ENCODE measurements at places on chromosomes 12 and 14. TPM values are rescaled to one million over a fixed set of nuclear protein-coding genes. Genes with fewer than 3 reads are reported as not detected.

Gene MMP19
- total RNA-seq = not detected

- H3K27ac ChIP-seq = no peak overlapping the region
- no peak overlapping the region for H3K4me3 ChIP-seq
- H3K36me3 ChIP-seq = no peaks in the 10 kb centered on the region
- no peaks in the 10 kb centered on the region for H3K27me3 ChIP-seq
- H3K4me1 ChIP-seq = no peaks in the 10 kb centered on the region
- DNase-seq = no peak
Measured at GRCh38 chr12:46164186-46164761, 104.6 kb downstream of the SLC38A1 start.

Gene MARCHF9
- total RNA-seq = 40.8 TPM

Gene CPNE8
- total RNA-seq = 2.7 TPM

DNA sequence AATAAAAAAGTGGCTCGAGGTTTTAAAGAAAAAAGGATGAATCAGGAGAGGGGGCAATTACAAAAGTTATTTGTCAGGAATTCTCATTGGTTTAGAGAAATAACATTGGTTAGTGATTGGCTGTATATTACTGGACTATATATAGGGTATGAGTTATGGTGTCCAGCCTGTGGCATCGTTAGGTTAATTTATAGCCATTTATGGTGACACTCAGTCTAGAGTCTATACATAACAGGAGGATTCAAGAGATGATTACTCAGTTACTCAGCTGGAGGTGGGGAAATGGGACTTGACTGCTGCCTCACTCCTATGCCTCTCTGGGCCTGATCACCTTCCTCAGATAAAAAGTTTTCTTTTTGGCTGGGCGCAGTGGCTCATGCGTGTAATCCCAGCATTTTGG lies 25.6 kb upstream of the NFYB start:
- H3K4me3 ChIP-seq = no peak overlapping the region
- no peak overlapping the region for H3K27ac ChIP-seq
- no peaks in the 10 kb centered on the region for H3K27me3 ChIP-seq
- no peak for DNase-seq

GRCh38 chr14:92991536-92991935 lies 68.6 kb downstream of the CHGA start:
- no peaks in the 10 kb centered on the region for H3K4me1 ChIP-seq
- no peak overlapping the region for H3K27ac ChIP-seq
- no peaks in the 10 kb centered on the region for H3K27me3 ChIP-seq
- no peak overlapping the region for H3K4me3 ChIP-seq
- H3K36me3 ChIP-seq = peaks cover 22% of the 10 kb centered on the region

Gene GPD1
- total RNA-seq = 0.41 TPM

DNA sequence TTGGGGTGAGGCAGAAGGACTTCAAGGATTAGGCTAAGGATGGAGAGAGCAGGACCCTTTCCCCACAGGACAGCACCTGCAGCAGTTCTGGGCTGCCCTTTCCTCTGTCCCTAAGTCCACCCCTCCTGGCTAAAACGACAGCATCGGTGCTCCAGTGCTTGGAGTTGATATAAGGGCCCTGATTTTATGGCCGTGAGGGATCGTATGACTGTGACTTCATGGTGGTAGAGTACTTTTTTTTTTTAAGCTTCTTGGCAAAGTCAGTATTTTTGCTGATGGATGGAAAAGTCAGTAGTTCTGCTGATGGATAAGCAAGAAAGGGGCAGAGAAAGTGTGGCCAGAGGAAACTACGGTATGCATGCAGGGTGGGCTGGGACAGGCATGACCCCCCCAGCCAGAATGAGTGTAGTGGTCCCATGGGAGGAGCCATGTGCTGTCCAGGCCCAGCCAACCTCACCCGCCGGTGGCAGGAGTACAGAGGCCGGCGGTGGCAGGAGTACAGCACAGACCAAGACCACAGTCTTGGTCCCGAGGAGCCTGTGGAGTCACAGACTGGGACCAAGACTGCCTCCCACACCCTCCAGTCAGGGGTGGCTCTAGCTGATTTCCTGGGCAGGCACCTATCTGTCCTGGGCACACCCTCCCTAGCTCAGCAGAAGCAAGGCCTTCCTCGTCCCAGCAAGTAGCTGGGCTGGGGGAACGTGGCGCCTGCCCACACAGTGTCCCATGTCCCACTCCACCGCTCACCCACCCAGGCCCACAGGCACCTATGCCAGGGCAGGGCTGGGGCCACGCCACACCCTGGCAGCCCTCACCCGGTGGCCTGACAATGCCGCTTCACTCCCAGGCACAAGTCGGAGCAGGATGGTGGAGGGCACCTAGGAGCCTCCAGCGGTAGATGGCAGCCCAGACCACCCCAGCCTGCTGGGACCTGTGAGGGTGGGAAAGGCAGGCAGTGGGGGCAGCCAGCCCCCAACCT lies 46.3 kb downstream of the CCDC88C start:
- H3K27me3 ChIP-seq = no peaks in the 10 kb centered on the region
- no peak for DNase-seq
- H3K36me3 ChIP-seq = peaks cover 13% of the 10 kb centered on the region
- no peak overlapping the region for H3K4me3 ChIP-seq

GRCh38 chr14:30299915-30300314 lies 259.0 kb upstream of the G2E3 start:
- no peaks in the 10 kb centered on the region for H3K27me3 ChIP-seq
- H3K4me1 ChIP-seq = no peaks in the 10 kb centered on the region
- no peak overlapping the region for H3K4me3 ChIP-seq
- no peaks in the 10 kb centered on the region for H3K36me3 ChIP-seq
- no peak overlapping the region for H3K27ac ChIP-seq
- DNase-seq = no peak

GRCh38 chr14:60658909-60659585 lies 9.8 kb upstream of the SIX1 start:
- no peak overlapping the region for H3K4me3 ChIP-seq
- DNase-seq = no peak
- H3K27me3 ChIP-seq = peaks cover 76% of the 10 kb centered on the region
- H3K4me1 ChIP-seq = peaks cover 29% of the 10 kb centered on the region
- no peaks in the 10 kb centered on the region for H3K36me3 ChIP-seq

DNA sequence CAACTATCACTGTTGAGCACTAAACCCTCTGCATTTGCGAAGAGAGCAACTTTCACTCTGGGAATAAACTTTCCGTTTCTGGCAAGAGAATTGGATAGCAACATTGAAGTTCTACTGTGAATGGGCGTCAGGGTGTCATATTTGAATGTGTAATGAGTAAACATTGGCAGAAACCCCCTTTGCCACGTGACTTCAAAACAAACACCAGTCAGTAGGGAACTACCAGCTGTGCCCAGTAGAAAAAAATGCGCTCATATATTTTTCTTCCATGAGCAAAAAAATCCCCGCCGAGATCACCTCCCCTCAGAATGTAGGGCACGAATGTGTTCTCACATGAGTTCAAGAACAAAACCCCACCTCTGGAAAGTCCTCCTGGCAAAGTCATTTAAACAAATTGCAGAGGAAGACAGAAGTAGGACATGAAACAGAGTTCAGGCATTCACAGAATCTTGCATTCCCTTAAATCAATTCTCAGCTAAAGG lies 80.6 kb downstream of the BTG1 start:
- H3K4me1 ChIP-seq = peaks cover 10% of the 10 kb centered on the region
- H3K4me3 ChIP-seq = no peak overlapping the region
- DNase-seq = peak; percentile 15
- no peaks in the 10 kb centered on the region for H3K27me3 ChIP-seq

Gene ETFRF1
- 39.8 TPM for total RNA-seq

Gene MYRFL
- total RNA-seq = not detected

DNA sequence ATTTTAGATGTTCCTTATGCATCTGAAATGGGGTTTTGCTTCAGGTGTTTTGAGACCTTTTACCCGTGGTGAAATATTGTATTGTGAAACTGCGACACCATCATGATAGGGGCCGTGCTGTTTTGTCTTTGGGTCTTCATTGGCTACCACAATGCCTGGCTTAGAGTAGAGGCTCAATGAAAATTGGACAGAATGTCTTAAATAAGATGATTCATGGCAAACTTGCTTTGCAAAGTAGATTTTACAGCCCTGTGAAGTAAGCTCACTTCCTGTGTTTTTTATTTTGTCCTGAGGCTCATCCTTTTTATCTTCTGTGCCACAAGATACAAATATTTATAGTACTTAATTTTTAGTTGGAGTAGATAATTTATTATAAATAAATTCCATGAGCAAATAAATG lies 111.3 kb upstream of the FRMD6 start:
- no peak overlapping the region for H3K4me3 ChIP-seq
- DNase-seq = no peak
- H3K36me3 ChIP-seq = no peaks in the 10 kb centered on the region
- H3K4me1 ChIP-seq = no peaks in the 10 kb centered on the region
- no peak overlapping the region for H3K27ac ChIP-seq
- no peaks in the 10 kb centered on the region for H3K27me3 ChIP-seq

Gene PLD4
- 1.6 TPM for total RNA-seq

DNA sequence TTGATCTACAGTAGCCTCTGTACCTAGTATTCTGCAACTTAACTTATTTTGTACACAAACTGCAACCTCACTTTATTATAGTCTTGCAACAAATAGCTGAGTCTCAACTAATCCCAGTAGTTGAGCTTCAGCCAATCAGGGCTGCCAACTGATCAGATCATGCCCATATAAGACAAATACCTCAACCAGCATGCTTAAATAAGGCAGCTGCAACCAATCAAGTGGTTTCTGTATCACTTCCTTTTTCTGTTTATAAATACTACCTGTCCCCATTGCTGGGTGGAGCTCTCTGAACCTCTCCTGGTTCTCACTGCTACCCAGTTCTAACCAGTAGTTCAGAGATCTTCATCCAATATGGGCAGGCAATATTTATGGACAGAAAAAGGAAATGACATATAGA lies 248.5 kb upstream of the FBXO33 start:
- DNase-seq = no peak
- H3K4me1 ChIP-seq = peaks cover 5% of the 10 kb centered on the region
- no peak overlapping the region for H3K4me3 ChIP-seq
- H3K27ac ChIP-seq = no peak overlapping the region
- H3K27me3 ChIP-seq = no peaks in the 10 kb centered on the region

Gene FCF1
- total RNA-seq = 32.9 TPM

- H3K4me3 ChIP-seq = no peak overlapping the region
- no peak overlapping the region for H3K27ac ChIP-seq
- H3K36me3 ChIP-seq = no peaks in the 10 kb centered on the region
- H3K4me1 ChIP-seq = no peaks in the 10 kb centered on the region
Measured at GRCh38 chr12:88408823-88409222, 171.4 kb downstream of the KITLG start.

Gene GCH1
- 18.4 TPM for total RNA-seq

GRCh38 chr14:64303471-64303917 lies 9.3 kb upstream of the ESR2 start:
- no peak overlapping the region for H3K27ac ChIP-seq
- no peaks in the 10 kb centered on the region for H3K36me3 ChIP-seq
- DNase-seq = no peak
- no peaks in the 10 kb centered on the region for H3K4me1 ChIP-seq

Gene WSCD2
- total RNA-seq = not detected

Gene DAO
- not detected for total RNA-seq

DNA sequence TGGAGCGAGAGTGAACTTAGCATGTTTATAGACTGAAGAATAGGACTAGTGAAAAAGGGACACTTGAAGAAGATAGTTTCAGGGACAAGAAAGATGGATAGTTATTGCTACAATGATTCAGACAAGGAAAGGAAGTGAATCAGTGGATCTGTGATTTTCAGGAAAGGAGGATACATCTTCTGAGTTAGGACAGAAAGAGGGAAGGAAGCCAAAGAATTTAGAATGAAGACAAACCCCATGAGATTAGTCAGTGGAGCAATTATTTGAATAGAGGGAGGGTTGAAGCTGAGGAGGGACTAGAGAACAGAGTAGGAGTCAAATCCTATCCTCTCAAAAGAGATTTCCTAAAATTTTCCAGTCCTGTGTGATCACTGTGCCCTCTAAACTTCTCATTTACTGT lies 282.7 kb downstream of the AKAP6 start:
- DNase-seq = no peak
- H3K36me3 ChIP-seq = no peaks in the 10 kb centered on the region
- H3K27ac ChIP-seq = no peak overlapping the region

Gene OTX2
- not detected for total RNA-seq

GRCh38 chr14:100127853-100128455 lies 31.5 kb downstream of the DEGS2 start:
- DNase-seq = no peak
- H3K4me3 ChIP-seq = no peak overlapping the region
- no peaks in the 10 kb centered on the region for H3K4me1 ChIP-seq
- H3K36me3 ChIP-seq = peaks cover 98% of the 10 kb centered on the region
- H3K27me3 ChIP-seq = no peaks in the 10 kb centered on the region

DNA sequence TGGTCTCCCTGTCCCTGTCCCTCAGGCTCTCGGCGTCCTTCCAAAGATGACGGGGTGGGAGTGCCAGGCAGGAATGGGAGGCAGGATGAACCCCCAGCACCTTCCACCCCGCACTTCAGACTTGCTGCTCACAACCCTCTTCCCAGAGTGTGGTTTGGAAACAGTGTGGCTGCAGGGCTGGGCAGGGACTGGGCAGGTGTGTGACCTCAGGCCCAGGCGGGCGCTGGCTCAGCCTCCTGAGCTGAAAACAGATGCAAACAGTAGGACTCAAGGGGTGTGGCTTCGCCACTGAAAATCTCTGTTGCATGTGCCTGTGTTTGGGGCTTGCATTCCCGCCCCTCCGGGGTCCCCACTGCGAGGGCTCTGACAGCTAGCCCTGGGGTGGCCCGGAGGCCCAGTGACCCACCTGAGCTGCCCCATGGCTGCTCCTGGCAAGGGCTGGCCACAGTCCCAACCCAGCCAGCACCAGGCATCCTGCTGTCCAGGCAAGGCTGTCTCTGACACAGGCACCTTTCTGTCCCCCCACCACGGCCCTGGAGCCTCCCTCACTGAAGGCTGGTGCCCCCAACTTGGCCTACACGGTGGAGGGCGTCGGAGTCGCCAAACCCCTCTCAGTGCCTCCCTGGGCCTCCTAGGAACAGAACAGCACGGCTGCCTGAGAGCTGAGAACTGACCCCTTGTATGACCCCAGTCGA lies 46.1 kb downstream of the BEGAIN start:
- DNase-seq = no peak
- no peaks in the 10 kb centered on the region for H3K36me3 ChIP-seq
- H3K27ac ChIP-seq = no peak overlapping the region
- peaks cover 6% of the 10 kb centered on the region for H3K4me1 ChIP-seq
- H3K4me3 ChIP-seq = no peak overlapping the region
- H3K27me3 ChIP-seq = no peaks in the 10 kb centered on the region

DNA sequence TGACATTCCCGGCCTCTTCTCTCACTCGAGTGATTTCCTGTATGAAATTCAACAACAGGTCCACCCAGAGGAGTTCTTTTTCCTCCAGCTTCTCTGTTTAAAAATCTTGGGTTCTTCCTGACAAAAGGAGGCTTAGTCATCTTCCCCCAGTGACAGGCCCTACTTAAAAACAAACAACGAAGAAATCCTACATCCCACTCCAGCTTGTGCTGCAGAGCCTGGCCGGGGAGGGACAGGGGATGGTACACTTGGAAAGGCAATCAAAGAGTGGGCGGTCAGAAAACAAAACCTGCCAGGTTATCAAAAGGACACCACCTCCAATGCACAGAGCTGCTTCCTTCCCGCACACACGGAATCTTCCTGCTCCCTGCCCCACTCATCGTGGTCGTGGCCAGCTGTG lies 101.3 kb downstream of the CACNA1C start:
- H3K36me3 ChIP-seq = no peaks in the 10 kb centered on the region
- H3K27me3 ChIP-seq = no peaks in the 10 kb centered on the region
- H3K27ac ChIP-seq = no peak overlapping the region
- DNase-seq = no peak

Gene APOF
- total RNA-seq = not detected

GRCh38 chr12:130169256-130169655 lies 7.0 kb downstream of the FZD10 start:
- H3K4me1 ChIP-seq = no peaks in the 10 kb centered on the region
- H3K4me3 ChIP-seq = no peak overlapping the region
- no peak overlapping the region for H3K27ac ChIP-seq
- H3K36me3 ChIP-seq = no peaks in the 10 kb centered on the region
- peaks cover 20% of the 10 kb centered on the region for H3K27me3 ChIP-seq

Gene INHBE
- total RNA-seq = not detected

Gene ABCD2
- 2.2 TPM for total RNA-seq
